ENCODE measurements at places on chromosomes 5 and 9.

DNA sequence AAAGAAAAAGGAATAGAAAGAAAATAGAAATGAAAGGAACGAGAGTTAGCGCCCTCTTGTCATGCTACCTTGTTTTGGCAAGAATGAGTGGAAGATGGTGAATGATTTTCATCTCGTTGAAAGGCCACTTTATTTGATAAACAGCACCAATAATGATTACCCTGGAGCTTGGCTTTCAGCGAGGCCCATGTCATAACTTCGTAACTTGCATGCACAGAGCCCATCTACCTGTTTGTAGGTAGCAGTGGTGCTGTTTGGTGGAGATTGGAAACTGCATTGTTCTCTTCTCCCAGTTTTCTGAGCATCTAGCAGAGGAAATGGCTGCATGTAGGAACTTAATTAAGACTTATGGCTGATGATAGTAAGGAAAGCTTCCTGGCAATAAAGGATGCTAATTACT is 59.3 kb downstream of the NPR3 start:
- DNase-seq = no peak

DNA sequence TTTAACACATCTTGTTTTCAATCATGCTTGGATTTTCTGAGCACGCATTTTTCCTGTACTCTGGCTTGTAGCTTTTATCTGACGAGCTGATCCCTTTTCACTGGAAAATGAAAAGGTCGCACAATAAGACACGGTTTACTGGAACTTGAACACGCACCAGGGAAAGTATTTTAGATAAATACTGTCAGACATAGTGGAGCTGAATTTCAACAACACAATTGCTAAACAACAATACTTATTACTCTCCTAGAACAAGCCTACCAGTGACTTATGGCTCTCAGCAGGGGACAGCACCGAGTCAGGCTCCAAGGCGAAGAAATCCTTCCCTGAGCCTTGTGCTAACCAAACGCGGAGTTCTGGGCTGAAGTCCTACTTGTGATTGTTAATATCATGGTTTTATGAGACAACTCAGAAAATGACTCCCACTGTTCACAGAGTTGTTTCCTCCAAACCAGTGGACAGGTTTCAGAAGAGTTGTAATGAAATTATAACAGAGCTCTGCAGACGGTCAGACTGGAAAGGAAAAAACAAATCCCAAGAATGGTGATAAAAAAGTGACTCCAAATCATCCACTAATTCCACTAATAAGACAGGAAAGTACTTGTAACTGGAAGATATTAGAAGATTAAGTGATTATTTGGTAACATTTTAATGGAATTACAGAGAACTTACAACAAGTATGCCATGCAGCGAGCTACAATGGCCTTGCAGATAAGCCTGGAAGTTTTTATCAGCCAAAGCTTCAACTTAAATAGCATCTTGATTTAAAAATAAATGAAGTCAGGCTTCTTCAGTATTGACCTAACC is 359.6 kb downstream of the EBF1 start:
- no peak for DNase-seq

DNA sequence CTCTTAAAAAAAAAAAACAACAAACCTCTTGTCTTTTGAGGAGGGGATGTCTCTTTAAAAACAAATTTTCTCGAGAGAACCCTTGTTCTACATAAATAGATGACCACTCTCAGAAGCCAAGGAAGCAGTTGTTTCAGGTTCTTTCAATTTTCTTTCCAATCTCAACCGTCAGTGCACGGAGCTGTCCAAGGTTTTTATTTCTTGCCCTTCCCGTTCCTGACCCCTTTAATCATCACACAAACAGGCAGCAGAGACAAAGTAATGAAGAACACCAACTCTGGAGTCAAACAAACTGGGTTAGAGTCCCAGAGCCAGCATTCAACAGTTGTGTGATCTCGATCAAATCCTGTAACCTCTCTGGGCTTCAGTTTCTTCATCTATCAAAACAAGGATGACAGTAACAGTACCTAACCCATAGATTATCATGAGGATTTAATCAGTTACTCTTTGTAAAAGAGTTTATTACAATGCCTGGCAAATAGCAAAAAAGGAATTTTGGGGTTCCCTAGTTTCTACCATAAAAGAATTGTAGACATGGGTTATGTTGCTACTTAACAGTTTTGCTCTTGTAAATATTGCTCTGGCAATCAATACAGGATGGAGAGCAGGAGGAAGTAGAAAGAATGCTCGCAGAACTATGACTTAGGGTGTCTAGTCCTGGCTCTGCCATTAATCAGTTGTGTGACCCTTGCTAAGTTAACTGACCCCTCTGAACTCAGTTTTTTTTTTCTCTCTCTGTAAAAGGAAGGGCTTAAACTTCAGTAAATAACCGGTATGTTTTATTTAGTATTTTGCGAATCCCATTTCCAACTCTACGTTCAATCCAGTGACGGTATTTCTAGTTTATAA is 1.0 kb upstream of the NIM1K start:
- no peak for DNase-seq

DNA sequence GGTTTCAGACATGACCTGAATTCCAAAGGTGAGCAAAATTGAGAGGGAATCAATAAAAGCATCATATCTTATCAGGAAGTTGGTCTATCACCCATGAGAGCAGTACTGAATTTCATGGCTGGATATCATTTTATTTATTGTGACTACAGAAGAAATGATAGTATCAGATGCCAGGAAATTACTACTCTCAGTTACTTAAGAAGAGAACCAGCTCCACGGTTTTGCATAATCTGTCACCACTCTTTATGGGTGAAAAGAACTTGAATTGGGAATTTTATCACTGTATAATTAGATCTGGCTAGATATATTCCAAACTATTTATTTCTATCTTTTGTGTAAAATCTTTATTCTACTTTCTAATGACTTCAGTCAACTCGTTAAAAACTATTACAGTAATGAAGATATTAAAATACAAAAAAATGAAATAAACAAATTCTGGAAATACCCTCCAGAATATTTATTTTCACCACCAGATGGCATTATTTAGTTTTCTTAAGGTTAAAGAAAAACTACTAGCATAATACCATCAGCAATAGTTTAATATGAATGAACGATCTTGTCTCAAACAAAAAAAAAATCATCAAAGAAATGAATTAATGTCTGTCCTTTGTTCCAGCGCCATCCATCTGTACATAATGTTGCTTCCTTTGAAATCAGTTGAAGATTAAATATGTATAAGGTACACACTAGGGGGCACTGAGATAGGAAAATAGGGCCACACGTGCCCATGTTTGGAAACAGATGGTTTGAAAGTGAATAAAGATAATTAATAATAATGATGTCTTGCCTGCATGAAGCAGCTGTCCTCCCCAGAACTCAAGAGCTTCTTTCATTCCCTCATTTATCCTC is 84.7 kb upstream of the SLCO6A1 start:
- no peak for DNase-seq

- DNase-seq = no peak
Measured at GRCh38 chr5:172412724-172413286, 41.5 kb downstream of the SH3PXD2B start.
